ENCODE measurements at places on chromosomes 11 and 22. TPM values are rescaled to one million over a fixed set of nuclear protein-coding genes. Genes with fewer than 3 reads are reported as not detected.

TUBA8 gene
- 2.0 TPM for total RNA-seq

DEPDC7 gene
- total RNA-seq, result 18.7 TPM

GRCh38 chr11:75981546-75981945 is 166.5 kb downstream of the UVRAG start:
- H3K36me3 ChIP-seq, result no peaks in the 10 kb centered on the region
- no peak overlapping the region for H3K4me3 ChIP-seq
- H3K27me3 ChIP-seq, result no peaks in the 10 kb centered on the region
- no peak overlapping the region for H3K27ac ChIP-seq
- no peak for DNase-seq
- H3K4me1 ChIP-seq, result no peaks in the 10 kb centered on the region

- H3K27me3 ChIP-seq, result peaks cover 3% of the 10 kb centered on the region
- no peaks in the 10 kb centered on the region for H3K36me3 ChIP-seq
- H3K4me3 ChIP-seq, result no peak overlapping the region
- no peak overlapping the region for H3K27ac ChIP-seq
- no peak for DNase-seq
Measured at GRCh38 chr22:19580291-19580890, 56.2 kb upstream of the CLDN5 start.

DNA sequence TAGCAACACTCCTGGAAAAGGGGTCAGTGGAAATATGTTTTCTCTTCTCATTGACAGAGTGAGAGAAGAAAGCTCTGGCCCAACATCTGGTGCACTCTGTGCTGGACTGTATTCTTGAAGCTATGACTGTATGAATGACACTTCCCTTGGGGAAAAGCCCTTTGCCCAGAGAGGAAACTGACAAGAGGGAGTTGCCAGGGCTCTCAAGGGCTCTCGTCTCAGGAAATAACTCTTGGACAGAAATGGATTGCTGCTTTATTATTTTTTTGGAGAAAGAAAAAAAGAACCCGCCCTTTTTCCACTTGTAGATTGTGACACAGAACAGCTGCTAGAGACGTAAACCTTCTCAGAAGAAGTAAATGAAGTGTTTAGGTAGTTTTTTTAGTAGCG is 11.4 kb downstream of the ETS1 start:
- peaks cover 14% of the 10 kb centered on the region for H3K4me1 ChIP-seq
- H3K36me3 ChIP-seq, result no peaks in the 10 kb centered on the region
- H3K4me3 ChIP-seq, result no peak overlapping the region
- no peak overlapping the region for H3K27ac ChIP-seq
- DNase-seq, result peak; percentile 39

DNA sequence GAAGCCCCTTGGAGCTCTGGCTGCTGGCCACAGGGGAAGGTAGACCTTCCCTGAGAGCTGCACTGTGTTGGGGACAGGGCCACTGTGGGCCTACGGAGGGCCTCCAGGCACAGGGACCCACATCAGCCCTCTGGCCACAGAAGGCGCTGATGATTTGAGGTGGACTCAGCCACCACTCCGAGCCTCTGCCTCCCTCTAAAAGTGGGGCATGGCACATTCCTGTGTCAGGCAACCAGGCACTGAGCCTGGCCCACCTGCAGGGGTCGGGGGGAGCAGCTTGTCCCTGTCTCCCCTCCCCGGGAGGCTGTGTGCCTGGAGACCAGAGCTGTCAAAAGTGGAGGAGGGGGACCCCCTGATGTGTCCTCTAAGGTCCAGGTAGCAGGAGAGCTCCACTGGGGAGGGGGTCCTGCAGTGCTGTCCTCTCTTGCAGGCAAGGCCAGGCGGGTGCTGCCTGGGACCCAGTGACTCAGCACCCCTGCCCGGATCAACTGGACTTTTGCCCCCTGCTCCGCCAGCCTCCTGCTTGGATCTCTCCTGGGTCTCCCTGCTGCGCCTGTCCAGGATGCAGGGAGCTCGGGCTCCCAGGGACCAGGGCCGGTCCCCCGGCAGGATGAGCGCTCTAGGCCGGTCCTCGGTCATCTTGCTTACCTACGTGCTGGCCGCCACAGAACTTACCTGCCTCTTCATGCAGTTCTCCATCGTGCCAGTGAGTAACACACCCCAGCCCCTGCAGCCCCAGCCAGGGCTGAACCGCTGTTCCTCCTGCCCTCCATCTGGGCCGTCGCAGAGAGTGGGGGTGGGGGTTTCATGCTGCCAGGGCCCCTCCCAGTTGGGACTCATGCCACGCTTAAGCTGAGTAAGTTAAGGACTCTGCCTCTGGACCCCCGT is 17.5 kb upstream of the CDKN1C start:
- H3K4me1 ChIP-seq, result peaks cover 18% of the 10 kb centered on the region
- peak overlapping the region; percentile 63 for H3K4me3 ChIP-seq
- H3K36me3 ChIP-seq, result no peaks in the 10 kb centered on the region
- H3K27me3 ChIP-seq, result no peaks in the 10 kb centered on the region
- DNase-seq, result peak; percentile 82
- H3K27ac ChIP-seq, result peak overlapping the region; percentile 90

- no peaks in the 10 kb centered on the region for H3K27me3 ChIP-seq
- H3K4me3 ChIP-seq, result no peak overlapping the region
- no peaks in the 10 kb centered on the region for H3K36me3 ChIP-seq
- DNase-seq, result no peak
Measured at GRCh38 chr22:48889209-48889830, 938.4 kb downstream of the BRD1 start.

GRCh38 chr11:1392561-1392960 is 2.8 kb downstream of the BRSK2 start:
- DNase-seq, result no peak
- H3K4me3 ChIP-seq, result no peak overlapping the region
- H3K36me3 ChIP-seq, result no peaks in the 10 kb centered on the region
- peaks cover 19% of the 10 kb centered on the region for H3K4me1 ChIP-seq
- H3K27ac ChIP-seq, result no peak overlapping the region
- peaks cover 62% of the 10 kb centered on the region for H3K27me3 ChIP-seq

GRCh38 chr22:46335201-46336118 is at the start of gene TRMU:
Gene TRMU, plus strand, starts transcription at chr22:46335714. Its CDS starts 51 bp downstream, at chr22:46335765.
- DNase-seq, result peak; percentile 88
- peaks cover 14% of the 10 kb centered on the region for H3K36me3 ChIP-seq
- peak within 1 kb of the TSS; percentile 72 for H3K4me3 ChIP-seq
- no peaks in the 10 kb centered on the region for H3K27me3 ChIP-seq
- peak within 1 kb of the TSS; percentile 90 for H3K27ac ChIP-seq

DNA sequence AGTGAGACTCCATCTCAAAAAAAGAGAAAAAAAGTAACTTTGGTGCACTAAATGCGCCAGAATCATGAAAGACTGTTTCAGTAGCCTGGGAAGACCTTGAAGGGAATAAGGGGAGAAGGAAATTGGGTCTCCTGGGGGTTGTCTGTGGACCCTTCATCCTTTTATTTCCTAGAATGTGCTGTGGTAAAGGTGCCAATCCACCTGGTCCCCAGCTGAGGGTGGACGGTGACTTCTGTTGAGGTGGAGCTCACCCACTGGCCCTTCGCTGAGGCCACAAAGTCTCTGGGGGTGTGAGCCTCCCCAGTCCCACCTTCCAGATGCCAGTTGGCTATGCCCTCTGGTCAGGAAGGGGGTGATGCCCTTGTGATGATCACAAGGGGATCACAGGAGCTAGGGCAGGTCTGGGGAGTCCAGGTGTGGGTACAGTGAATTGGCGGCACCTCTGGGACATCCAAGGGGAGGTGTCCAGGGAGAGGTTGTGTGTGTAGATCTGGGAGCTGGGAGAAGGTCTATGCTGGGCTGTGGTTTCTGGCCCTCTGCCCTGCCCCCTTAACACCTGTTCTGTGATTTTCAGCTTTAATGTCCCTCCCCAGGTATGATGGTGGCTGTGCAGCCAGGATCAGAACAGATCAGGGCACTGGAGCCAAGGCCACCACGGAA is 34.2 kb upstream of the LMO1 start:
- no peak overlapping the region for H3K27ac ChIP-seq
- H3K36me3 ChIP-seq, result no peaks in the 10 kb centered on the region
- H3K4me3 ChIP-seq, result no peak overlapping the region
- no peak for DNase-seq

DNA sequence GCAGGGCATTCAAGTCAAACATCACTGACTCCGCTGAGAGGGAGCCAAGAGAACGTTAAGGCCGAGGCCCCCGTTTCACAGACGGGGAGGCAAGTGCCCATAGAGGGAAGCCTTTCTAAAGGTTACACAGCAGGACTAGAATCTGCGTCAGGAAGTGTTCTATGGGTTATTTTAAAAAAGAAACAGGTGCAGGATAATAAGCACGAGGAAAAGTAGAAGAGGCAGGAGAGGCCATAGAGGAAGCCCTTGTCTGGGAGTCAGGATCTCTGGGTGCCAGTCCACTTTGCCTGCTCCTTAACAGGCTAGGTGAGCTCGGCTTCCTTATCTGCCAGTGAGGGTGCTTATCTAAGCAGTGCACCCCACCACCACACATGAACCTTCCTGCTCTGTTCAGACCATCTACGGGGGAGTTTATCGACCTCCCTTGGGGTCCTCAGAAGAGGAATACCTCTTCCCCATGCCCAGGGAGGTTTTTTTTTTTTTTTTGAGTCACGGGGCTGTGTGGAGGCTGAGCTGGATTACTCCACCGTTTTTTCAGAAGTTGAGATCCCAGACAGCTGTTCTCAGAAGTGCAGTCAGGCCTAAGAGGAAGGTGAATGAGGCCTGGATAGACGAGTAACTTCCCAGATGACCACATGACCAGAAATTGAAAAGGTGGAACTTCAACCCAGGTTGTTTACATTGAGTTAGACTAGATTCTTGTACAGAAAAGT is 1.2 kb upstream of the FCHSD2 start:
- peak overlapping the region; percentile 94 for H3K27ac ChIP-seq
- H3K36me3 ChIP-seq, result no peaks in the 10 kb centered on the region
- H3K27me3 ChIP-seq, result no peaks in the 10 kb centered on the region
- H3K4me1 ChIP-seq, result peaks cover 11% of the 10 kb centered on the region

DNA sequence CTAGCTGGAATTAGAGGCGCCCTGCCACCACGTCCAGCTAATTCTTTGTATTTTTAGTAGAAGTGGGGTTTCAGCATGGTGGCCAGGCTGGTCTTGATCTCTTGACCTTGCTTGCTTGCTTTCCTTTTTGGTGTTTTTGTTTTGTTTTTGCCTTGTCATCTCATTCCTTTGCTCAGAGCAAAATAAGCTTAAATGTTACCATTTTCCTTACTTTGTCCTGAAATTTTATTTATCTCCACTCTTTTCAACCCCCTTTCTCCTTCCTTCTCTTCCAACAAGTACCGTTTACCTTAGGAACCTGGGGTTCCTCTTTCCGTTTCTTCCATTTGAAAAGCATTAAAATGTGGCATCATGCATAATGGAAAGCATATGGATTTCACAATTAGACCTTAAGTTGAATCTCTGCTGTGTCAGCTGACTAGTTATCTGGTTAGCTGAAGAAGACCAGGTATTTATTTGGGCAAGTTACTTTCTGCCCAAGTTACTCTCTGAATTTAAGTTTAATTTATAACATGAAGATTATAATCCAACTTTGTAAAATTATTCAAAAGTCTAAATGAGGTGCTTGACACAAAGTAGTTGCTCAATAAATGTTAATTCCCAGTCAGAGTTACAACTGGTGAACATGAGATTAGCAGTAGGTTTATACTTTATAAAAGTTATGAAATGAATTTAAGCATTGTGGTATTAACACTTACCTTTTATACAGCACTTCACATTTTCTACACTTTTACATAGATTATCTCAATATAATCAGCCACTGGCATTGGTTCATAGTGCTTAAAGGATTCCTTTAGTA is 69.7 kb downstream of the PRMT3 start:
- H3K36me3 ChIP-seq, result no peaks in the 10 kb centered on the region
- no peaks in the 10 kb centered on the region for H3K27me3 ChIP-seq
- no peak for DNase-seq
- no peak overlapping the region for H3K27ac ChIP-seq

GRCh38 chr22:17847360-17848078 is 73.2 kb upstream of the BID start:
- no peak overlapping the region for H3K4me3 ChIP-seq
- no peaks in the 10 kb centered on the region for H3K27me3 ChIP-seq
- DNase-seq, result no peak
- peak overlapping the region; percentile 85 for H3K27ac ChIP-seq

GRCh38 chr11:60763692-60764369 is 7.2 kb downstream of the MS4A15 start:
- no peaks in the 10 kb centered on the region for H3K4me1 ChIP-seq
- H3K27me3 ChIP-seq, result peaks cover 5% of the 10 kb centered on the region
- H3K27ac ChIP-seq, result no peak overlapping the region

DNA sequence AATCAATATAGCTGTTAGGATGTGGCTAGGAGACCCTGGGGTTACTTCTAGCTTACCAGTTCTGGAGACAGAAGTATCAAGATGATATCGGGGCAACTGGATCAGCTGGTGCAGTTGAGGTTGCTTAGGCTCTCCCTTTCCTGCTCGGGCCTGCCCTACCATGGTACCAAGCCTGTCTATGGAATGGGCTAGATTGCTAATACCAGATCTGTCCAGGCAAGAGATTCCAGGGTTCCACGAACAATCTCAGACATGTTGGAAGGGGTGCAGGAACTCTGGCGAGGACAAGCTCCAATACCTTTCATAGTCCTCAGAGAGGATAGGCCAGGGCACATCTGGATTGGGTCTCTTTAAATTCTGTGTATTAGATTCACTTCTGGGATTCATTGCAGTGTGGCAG is 53.8 kb downstream of the ADM start:
- H3K4me3 ChIP-seq, result no peak overlapping the region
- no peak for DNase-seq
- no peaks in the 10 kb centered on the region for H3K27me3 ChIP-seq
- no peaks in the 10 kb centered on the region for H3K36me3 ChIP-seq
- no peak overlapping the region for H3K27ac ChIP-seq
- H3K4me1 ChIP-seq, result no peaks in the 10 kb centered on the region

DNA sequence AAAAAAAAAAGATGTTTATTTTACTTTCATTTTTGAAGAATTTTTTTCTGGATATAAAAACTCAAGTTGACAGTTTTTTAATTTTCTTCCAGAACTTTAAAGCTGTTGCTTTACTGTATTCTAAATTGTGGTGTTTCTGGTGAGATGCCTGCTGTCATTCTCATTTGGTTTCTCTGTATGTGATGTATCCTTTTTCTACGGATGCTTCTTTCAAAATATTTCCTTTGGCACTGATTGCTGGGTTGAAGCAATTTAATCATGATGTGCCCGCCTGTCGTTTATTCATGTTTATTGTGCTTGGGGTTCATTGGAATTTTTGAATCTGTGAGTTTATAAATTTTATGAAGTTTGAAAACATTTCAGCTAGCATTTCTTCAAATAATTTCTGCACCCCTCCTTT is 29.4 kb upstream of the CTSD start:
- no peaks in the 10 kb centered on the region for H3K36me3 ChIP-seq
- DNase-seq, result no peak
- no peak overlapping the region for H3K4me3 ChIP-seq

DNA sequence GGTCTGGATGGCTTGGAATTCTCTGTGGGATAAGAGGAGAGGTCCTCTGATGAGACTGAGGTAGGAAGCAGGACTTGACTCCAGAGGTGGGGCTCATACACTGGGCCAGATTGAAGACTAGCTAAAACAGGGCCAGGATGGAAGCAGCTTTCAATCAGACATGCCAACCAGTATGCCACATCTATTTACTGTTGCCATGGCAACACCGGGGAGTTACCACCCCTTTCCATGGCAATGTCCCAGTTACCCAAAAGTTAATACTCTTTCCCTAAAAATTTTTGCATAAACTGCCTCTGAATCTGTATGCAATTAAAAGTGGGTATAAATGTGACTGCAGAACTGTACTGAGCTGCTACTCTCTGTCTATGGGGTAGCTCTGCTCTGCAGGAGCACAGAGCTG is 247.5 kb upstream of the ZBED5 start:
- no peaks in the 10 kb centered on the region for H3K27me3 ChIP-seq
- H3K4me1 ChIP-seq, result no peaks in the 10 kb centered on the region
